T-helper 9 cell (primary cell): ENCODE measurements at places on chromosomes 12 and 14.

DNA sequence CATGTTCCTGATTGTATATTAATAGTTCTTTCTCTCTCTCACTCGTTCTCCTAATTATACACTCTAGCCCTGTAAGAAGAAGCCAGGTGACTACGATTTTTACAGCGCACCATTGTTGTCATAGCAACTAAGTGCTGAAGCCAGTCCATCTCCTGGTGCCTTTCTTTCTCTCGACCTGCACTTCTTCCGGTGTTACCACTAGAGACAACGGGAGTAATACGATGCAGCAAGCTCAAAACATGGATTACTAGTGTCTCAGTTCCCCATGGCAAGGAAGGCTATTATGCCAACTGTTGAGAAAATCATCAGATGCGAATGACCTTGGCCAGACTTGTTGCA is 40.8 kb upstream of the DCD start:
- no peak for DNase-seq

DNA sequence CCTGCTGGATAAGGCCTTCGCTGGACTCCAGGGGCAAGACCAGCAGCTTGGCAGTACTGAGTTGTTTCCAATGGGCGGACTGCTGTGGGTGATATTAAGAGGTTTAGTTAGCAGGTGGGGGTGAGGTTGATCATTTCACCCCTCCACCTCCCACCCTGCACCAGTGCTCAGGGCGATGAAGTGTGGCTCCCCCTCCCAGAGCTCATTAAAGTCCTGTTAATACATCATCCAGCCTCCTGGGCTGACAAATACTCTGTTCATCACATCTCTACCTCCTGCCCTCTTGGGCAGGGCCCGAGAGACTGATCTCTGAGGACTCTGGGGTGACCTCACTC is 2.4 kb upstream of the FIGNL2 start:
- no peak for DNase-seq

- DNase-seq: peak; percentile 35
Measured at GRCh38 chr12:123043536-123044001, 63.1 kb downstream of the ARL6IP4 start.

GRCh38 chr14:64736271-64737169 is 32.3 kb downstream of the PLEKHG3 start:
- DNase-seq: no peak

DNA sequence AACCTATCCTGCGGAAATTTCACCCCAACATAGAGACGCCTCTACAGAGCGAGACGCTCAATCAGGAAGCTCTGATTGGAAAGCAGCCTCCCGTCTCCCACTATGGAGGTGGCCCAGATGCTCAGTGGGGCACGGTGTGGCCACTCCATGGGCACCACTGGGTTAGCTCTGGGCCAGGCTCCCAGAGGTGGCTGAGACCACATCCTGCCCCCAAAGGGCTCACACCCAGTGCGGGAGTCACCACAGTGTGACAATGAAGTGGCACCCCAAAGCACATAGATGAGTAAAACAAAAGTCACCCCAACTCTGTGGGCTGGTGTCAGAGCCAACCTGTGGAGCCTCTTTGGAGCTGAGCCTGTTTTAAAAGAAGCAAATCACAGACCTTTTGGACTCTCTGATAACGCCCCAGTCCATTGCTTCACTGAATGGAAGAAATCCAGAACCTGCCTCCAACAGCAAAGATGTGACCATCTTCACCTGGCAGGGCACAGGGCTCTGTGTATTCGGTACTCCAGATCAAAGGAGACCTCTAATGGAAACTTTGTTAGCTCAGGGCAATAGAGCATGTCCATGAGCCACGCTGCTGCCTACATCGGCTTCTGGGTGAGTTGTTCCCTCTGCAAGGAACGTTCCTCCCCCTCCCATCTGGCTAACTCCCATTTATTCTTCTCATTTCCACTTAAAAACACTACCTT is 19.6 kb downstream of the CLMN start:
- no peak for DNase-seq

- no peak for DNase-seq
Measured at GRCh38 chr14:91223028-91223783, 21.3 kb downstream of the GPR68 start.

DNA sequence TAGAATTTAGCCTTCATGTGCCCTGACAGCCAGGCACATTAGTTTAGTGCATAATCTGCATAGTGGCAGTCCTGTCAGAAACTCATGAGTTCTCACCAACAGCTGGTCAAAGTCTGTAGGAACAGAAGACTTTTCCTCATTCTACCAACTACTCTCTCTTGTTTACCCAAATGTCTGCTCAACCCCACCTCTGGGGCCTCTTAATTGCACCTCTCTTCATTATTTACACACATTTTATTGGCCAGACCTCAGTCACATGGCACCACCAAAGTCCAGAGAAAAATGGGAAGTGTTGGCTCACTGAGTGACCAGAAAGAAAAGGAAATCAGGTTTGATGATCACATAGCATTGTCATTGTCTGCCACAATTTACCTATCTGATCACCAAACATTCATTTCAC is 114.6 kb upstream of the PLXNC1 start:
- DNase-seq: no peak

DNA sequence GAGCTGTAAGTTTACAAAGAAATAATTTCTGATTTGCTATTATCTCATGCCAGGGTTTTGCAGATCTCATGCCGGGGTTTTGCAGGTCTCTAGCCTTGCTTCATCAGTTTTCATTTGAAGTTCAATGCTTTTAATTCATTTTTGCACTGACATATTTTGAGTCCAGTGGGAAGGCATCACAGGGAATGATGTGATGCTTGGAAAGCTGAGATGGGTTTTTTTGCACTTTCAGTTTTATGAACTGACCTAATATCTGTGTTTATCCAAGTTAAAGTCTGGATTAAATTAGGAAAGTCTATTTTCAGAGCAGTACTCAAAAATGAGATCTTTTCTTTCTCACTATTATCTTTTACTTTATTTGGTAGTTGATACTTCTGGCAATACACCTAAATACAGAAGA is 23.6 kb upstream of the REP15 start:
- no peak for DNase-seq

DNA sequence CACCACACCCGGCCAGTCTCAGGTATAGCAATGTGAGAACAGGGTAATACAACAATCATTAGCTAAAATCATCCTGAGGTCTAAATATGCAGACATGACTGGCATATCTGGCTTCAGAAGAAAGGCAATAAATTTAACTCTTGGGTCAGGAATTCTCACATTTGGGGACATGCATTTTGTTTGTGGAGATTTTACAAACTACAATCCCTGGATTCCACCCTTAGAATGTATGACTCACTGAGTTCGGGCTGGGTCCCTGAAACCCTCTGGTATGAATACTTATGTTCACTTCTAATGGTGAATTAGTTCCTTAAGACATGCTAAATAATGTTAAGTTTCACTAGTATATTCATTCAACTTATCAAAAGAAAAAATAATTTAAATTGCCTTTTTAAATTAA is 98.9 kb upstream of the HMGA2 start:
- DNase-seq: no peak

- no peak for DNase-seq
Measured at GRCh38 chr12:108235197-108235984, 103.7 kb downstream of the CMKLR1 start.

GRCh38 chr14:21106176-21106497 is 5.3 kb downstream of the TMEM253 start:
- no peak for DNase-seq

- DNase-seq: no peak
Measured at GRCh38 chr12:91901381-91902074, 244.1 kb downstream of the BTG1 start.

DNA sequence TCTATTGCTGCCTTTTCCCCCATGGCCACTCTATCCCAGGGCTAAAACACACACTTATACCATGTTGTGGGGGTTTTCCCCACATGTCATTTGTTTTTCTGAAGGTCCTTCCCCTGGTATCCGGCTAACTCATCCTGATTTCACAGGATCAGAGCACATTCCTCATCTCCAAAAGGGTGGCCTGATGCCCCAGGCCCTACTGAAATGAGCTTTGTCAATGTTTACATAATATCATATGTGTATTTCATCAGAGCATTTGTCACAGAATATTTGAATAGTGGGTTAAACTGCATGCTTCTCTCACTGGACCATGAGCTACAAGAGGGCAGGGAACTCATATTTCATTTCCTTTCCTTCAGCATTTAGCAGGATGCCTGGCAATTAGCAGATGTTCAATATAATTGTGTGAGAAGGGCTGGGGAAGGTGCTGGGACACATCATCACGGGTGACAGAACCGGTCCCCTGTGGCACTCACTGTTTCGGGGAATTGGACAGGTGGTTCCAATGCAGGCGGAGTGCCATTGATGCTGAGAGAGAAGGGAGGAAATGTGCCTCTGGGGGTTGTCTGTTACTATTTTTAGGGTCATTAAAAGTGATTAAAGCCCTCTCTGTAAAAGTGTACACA is 26.8 kb downstream of the EMP1 start:
- DNase-seq: no peak

- DNase-seq: no peak
Measured at GRCh38 chr12:112615196-112615595, 176.4 kb upstream of the RPH3A start.

DNA sequence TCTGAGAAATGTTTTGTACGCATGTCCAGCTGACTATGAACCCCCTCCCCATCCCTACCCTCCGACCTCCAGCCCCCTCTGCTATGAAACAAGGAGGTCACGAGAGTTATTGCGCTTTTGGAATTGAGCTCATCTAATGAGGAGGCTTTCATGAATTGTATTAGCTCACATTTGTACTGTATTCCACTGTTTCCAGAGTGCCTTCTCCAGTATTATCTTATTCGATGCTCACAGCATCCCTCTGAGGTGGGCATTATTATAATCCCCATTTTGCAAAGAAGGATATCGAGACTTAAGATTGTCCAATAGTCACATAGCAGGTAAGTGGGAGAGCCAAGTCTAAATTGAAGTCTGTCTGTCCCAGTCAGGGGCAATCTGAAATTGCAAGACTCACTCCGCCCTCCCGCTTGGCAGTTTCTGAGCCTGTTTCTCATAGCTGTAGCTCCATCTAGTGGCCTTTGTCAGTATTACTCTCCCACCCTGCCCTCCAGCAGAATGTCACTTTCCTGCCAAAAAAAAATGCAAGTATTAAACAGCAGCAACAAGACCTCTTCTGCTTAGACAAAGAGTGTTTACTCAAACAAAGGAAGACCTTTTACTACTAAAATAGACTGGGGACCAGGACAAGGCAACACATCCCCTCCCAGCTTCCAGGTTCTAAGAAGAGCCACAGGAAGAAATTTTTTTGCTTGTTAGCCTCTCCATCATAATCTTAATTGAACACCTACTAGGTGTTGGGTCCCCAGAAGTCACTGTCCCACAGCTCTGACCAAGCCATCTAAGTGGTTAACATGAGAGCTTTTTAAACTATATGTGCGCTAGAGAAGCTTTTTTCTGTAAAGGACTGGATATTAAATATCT is 48.6 kb upstream of the TMEM233 start:
- DNase-seq: peak; percentile 31

DNA sequence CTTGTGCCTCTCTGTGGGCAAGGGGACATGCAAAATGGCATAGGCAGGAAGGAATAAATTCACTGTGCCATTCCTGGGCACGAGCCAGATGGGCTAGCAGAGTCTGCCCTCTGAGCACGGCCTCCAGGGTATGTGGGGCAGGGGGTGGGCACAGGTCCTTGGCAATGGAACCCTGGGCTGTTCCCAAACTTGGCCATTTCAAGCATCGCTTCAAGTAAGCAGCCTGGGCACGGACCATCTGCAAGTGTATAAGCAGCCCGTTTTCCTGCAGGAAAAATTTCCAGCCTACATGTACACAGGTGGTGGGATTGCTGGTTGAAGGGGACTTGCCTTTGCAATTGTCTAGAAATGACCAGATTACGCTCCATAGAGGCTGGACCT is 40.3 kb downstream of the CCDC85C start:
- DNase-seq: no peak

DNA sequence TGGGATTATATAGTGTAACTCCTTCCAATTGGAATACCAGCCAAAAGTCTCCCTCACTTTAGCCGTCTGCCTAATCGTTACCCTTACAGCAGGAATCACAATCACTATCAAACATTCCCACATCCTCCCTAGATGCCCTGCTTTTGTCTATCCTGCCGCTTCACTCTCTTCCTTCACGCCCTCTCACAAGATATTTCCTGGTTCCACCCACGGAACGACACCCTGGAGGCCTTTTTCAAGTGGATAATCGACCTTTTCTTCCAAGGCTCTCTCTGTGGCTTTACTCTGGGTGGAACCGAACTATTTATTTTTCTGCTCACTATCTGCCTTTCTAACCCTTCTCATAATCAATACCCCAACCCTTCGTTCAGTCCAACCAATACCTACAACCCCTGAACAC is 58.9 kb downstream of the MOK start:
- DNase-seq: no peak

- no peak for DNase-seq
Measured at GRCh38 chr14:105074601-105075053, 9.4 kb upstream of the GPR132 start.

DNA sequence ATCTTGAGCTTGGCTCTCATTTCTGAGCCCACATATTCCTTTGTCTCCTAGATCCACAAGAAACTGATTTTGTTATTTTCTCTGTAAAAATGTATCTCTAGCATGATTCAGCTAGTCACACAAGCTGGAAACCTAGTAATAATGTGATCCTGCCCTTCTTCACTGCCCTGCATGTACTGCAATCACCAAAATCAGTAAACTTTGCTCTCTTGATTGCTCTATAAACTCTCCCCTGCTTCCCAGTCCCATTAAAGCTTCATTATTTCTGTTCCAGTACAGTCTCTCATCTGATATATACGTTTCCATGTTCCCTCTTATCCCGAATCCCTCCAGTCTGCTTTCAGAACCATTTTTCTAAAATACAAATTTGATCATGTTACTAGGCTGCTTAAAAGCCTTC is 166.5 kb downstream of the MSRB3 start:
- DNase-seq: no peak

GRCh38 chr12:46678426-46678825 is 147.4 kb downstream of the SLC38A4 start:
- DNase-seq: no peak

DNA sequence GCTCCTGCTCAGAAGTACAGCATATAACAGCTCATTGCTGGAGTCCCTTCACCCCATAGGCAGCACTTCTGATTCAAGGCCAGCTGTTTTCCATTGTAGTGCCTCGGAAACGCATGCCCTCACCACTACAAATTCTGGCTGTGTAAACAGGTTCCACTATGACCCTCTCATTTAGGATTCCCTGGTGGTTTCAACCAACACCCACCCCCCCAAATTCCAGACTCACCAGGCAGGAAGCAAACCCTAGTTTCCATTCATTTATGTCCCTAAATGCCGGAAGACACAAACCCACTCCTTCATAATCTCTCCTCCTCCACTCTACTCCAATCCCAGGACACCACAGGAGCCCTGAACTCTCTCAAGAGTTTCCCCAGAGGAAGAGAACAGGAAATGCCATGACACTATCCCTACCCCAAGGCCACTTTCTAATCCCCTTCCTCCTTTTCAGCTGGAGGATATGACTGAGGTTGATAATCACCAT is 75.9 kb upstream of the TMPO start:
- no peak for DNase-seq

GRCh38 chr14:100147181-100147631 is 12.2 kb downstream of the DEGS2 start:
- peak; percentile 39 for DNase-seq
